Muscle of leg (tissue), 16 donors: ENCODE measurements at places on chromosomes 11 and 22. TPM values are rescaled to one million over a fixed set of nuclear protein-coding genes. Genes with fewer than 3 reads are reported as not detected.

Gene DNAJB7
- polyA plus RNA-seq = 0.76 TPM

Gene ZNF280A
- polyA plus RNA-seq = not detected

Gene MYOD1
- polyA plus RNA-seq = 77.9 TPM

Gene FAM118B
- polyA plus RNA-seq = 23.7 TPM

- DNase-seq = no peak
Observed at GRCh38 chr11:90197377-90197776, 25.5 kb downstream of the CHORDC1 start.

GRCh38 chr11:130001461-130002351 is 929 bp downstream of the PRDM10 start:
- peak; percentile 53 for DNase-seq

GRCh38 chr11:131991606-131992005 is 621.2 kb downstream of the NTM start:
- no peak for DNase-seq

GRCh38 chr11:41456269-41456668 is 3.2 kb downstream of the LRRC4C start:
- no peak for DNase-seq

- DNase-seq = peak; percentile 63
Observed at GRCh38 chr22:22877523-22878210, 9.9 kb upstream of the IGLL5 start.

DNA sequence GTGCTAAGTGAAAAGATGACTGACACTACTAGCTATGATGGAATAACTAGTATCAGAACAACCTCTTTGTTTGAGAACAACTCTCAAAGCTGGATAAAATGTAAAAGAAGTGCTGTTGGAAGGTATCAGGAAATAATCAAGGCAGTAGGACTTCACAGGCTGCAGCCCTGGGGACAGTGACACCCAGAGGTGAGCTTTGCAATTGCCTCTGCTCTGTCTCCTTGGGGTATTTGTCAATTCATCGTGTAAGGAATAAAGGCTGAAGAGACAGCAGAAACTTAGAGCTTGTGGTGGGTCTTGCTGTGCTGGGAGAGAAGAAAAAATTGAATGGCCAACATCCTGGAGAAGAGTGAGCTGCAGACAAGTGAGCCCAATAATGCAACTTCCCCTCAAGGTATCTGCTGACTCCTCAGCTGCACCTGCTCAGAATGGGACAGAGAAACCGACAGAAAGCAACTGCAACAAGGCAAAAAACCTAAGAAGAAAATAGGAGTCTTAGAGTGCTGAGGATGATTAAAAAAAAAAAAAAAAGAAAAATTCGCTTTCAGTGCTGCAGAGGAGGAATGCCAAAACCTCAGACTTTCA is 141.1 kb downstream of the RCN1 start:
- DNase-seq = no peak

- no peak for DNase-seq
Observed at GRCh38 chr11:113664981-113665710, 41.0 kb downstream of the TMPRSS5 start.

DNA sequence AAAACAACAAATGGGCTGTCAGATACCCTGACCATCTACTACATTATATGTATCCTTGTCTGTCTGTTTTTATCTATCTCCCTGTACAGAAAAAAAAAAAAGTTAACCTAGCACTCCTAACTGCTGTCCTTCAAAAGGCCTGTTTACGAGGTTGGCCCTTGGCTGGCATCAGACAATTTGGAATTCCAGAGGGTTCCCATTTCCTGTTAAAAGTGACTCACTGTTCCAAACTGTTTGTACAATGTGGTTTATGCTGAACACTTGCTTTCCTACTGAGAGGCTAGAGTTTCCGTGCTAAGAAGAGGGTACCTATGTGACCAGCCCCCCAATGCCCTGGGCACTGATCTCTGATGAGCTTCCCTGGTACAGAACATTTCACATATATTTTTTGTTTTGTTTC is 65.9 kb upstream of the HMGXB4 start:
- DNase-seq = no peak

GRCh38 chr11:88337181-88337986 is at the start of gene CTSC:
Gene CTSC, minus strand, starts transcription at chr11:88337736. Its CDS starts 64 bp downstream, at chr11:88337672.
- DNase-seq = peak; percentile 95

GRCh38 chr22:32660292-32660691 is 141.2 kb upstream of the TIMP3 start:
- peak; percentile 78 for DNase-seq

GRCh38 chr11:79794057-79794456 is 353.2 kb upstream of the TENM4 start:
- no peak for DNase-seq
